H1 (cell line): ENCODE measurements at places on chromosomes 13 and 19.

- no peak for DNase-seq
Measured at GRCh38 chr13:25783601-25784024, 268.2 kb downstream of the SHISA2 start.

GRCh38 chr13:23466144-23467002, 32.9 kb upstream of the SACS start:
- no peak for DNase-seq

- DNase-seq = no peak
Measured at GRCh38 chr19:49890349-49891311, 6.1 kb downstream of the IL4I1 start.

GRCh38 chr19:41030651-41031050, 39.6 kb downstream of the CYP2B6 start:
- no peak for DNase-seq

- peak; percentile 95 for DNase-seq
Measured at GRCh38 chr19:12881172-12881808, at the start of gene DNASE2. Gene DNASE2 (minus strand): TSS chr19:12881449. CDS start chr19:12881375, 74 bp downstream.
